ENCODE measurements at places on chromosomes 2 and 18. TPM values are rescaled to one million over a fixed set of nuclear protein-coding genes. Genes with fewer than 3 reads are reported as not detected.

DNA sequence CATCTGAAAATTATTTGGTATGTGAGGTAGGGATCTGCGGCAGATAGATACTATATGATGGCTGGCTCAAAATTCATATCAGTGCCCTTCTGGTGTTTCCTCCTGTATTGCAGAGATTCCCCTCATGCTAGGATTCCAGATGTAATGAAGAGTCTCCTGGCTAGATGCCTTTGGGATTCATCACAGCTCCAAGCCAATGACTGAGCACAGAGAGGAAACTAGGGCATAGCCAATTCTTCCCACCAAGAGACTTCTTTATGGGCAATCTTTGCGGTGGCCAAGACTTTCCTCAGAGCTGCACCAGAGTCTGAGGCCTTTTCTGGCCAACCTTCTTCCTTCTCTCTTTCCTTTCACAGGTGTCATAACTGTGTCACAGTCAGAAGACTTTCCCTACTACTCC lies 25.5 kb upstream of the CIB4 start:
- DNase-seq: no peak

ZSWIM2 gene
- not detected for total RNA-seq

GRCh38 chr2:42823744-42824453 lies 31.5 kb upstream of the HAAO start:
- DNase-seq: no peak

- no peak for DNase-seq
Observed at GRCh38 chr18:33469699-33470098, 29.2 kb upstream of the CCDC178 start.

- DNase-seq: no peak
Observed at GRCh38 chr2:179580378-179581146, 280.9 kb downstream of the ZNF385B start.

Data from cardiac septum (tissue), 1 donor.